CD4-positive, alpha-beta T cell treated with Interleukin-10 for 1 hour (primary cell): ENCODE measurements at places on chromosomes 12 and 14.

- DNase-seq, result no peak
Observed at GRCh38 chr12:38156497-38157245, 159.9 kb upstream of the ALG10B start.

GRCh38 chr14:67395876-67396189, 16.1 kb downstream of the PLEK2 start:
- no peak for DNase-seq

- DNase-seq, result no peak
Observed at GRCh38 chr12:14665354-14666348, 30.7 kb downstream of the GUCY2C start.

GRCh38 chr12:92132288-92132687, 13.4 kb downstream of the BTG1 start:
- peak; percentile 66 for DNase-seq

- no peak for DNase-seq
Observed at GRCh38 chr14:33946679-33947476, 4.0 kb downstream of the EGLN3 start.

DNA sequence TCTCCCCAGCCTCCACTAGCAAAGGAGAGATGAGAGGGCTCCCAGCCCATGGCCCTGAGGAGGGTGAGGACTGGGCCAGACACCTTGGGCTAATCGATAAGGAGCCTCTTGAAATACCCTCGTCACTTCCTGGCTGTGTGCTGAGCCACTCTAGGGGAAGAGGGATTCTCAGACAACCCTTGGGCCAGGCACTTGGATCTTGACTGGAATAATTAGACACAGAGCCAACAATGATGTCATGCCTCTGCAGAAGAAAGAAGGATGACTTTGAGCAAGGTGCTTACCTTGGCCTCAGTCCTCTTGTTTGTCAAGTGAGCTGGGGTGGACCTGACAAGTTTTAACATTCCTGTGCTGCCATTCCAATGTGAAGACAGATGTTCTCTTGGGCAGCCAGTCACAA, 83.1 kb downstream of the LRRC74A start:
- DNase-seq, result no peak

DNA sequence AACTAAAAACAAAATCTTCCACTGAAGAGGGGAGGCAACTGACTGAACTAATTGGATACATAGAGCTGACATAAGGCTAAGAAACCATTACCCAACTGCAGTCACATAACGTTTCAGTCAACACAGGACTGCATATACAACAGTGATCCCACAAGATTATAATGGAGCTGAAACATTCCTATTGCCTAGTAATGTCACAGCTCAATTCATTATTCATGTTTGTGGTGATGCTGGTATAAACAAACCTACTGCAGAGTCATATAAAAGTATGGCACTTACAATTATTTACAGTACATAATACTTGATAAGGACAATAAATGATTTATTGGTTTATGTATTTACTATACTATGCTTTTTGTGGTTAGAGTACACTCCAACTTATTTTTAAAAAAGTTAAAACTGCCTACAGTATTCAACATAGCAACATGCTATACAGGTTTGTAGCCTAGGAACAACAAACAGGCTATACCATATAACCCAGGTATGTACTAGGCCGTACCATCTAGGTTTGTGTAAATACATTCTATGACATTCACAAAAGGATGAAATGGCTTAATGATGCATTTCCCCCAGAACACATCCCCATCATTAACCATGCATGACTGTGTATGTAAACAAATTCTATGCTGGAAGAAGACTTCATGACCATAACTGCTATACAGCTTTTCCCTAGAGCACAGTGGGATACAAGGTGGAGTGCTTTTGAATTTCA, 4.3 kb downstream of the NAP1L1 start:
- DNase-seq, result no peak

DNA sequence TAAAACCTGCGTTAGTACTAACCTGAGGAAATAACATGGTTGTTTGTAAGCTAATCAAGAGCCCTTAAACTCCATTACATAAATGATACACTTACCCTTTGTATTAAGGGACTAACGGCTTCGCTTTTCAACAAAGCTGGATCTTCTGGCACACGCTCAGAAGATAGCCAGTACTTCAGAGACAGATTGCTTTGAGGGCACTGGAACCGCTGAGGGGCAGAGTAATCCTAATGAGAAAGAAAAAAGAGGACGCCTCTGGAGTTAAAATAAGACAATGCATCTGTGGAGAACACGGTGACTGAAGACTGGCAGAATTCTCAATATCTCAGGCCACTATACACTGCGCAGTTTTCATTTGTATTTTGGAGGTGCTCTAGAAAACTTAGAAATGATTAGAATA, 1.5 kb upstream of the KTN1 start:
- DNase-seq, result no peak

DNA sequence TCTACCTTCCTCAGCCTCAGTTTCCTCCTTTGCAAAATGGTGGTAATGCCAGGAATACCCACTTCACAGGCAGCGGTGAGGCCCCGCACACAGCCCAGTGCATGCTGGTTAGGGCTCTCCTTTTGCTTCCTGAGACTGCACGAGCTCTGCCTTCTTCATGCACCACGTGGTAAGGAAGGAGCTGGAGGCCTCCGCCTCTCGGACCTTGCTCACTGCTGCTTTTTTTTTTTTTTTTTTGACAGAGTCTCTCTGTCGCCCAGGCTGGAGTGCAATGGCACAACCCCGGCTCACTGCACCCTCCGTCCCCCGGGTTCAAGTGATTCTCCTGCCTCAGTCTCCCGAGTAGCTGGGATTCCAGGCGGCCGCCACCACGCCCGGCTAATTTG, 18.1 kb downstream of the TAMALIN start:
- DNase-seq, result peak; percentile 66

- no peak for DNase-seq
Observed at GRCh38 chr14:35576260-35576659, 42.3 kb downstream of the INSM2 start.

- DNase-seq, result no peak
Observed at GRCh38 chr14:59254911-59255545, 66.6 kb downstream of the DAAM1 start.

DNA sequence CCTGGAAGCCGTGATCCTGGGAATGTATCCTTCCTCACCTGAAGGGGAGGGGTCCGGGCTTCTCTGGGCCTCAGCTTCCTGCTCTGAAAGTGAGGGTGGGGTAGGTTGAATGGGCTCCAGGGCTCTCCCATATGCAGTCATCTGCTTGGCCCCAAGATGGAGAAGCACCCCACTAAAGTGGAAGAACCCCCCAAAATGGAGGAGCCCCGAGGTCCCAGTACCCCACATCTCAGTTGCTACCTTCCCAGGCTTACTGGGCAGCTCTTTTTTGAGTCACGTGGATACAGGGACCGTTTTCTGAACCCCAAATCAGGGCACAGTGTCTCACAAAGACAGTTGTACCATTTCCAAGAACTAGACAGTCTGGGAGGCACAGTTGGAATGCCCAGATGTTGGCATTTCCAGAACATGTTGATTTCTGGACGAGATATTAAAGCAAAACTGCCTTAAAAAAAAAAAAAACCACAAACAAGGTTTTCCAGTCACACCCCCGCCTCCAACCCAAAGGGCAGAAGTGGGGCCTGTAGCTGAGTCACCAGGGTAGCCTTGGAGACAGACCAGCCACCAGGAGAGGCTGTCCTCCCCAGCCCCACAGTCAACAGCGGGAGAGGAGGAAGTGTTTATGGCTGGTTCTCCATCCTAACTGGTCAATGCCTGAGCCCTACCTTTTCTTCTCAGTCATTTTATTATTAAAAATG, 12.1 kb downstream of the VASH1 start:
- peak; percentile 24 for DNase-seq

DNA sequence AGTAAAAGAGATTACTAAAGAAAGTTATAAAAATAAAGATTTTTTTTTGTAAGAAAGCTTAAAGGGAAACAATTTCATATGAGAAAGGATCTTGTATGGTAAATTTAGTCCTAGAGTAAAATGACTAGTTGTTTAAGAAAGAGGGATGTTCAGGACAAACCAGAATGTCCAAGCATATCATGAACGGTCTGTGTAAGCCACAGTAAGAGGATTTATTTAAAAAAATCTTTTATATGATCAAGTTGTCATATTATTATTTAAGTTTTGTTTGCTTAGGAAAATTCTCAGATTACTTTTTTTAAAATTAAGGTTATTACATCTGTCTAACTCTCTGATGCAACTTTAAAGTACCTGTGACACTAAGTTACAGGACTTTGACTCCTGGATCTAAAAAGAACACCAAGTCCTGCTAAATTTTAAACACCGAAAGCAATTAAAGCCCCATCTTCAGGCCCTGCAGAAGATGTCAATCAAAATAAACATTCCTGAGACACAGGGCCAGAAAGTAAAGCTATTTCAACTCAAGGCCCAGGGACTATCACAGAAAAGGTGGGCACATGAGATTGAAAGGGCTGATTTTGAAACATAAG, 17.3 kb upstream of the CCDC196 start:
- DNase-seq, result no peak

GRCh38 chr12:124020514-124020949, 47.5 kb downstream of the ZNF664 start:
- no peak for DNase-seq

DNA sequence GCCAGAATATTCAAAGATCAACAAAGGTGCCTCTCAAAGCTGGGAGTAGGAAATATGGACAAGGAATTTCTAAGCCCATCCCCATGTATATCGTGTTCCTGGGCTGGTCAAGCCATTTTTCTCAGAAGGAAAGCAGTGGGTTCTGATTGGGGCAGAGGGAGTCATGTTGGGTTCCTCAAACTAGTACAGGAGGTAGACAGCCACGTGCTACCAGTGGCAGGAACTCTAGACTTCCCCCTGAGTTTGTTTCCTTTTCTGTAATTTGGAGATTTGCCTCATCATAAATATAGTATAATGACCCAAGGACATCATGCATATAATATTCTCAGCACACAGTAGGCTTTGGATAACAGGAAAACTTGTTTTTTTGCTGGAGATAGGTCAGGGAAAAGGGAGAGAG, 16.4 kb upstream of the PLEKHH1 start:
- DNase-seq, result no peak

GRCh38 chr14:64186231-64187129, 107.7 kb downstream of the ESR2 start:
- DNase-seq, result no peak

- DNase-seq, result no peak
Observed at GRCh38 chr12:25102402-25102801, 92.6 kb downstream of the DNAI7 start.

DNA sequence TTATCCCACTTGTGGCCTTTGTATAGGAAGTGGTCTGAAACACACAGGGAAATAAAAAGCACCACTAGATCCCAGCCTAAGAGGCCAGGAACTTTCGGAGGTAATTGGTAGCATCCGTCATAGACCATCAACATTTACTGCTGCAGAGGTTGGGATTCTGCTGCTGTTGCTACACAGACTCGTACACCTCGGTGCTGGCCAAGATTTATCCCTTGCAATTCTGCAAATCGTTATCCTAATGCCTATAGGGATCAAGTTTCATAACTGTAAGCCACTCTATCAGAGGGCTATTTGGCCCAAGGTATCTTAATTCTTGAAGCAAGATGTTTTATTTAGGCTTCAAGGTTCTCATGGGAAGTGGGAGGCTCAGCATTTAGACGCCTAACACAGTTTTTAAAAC, 913.6 kb downstream of the GALC start:
- DNase-seq, result no peak

GRCh38 chr12:69274861-69275260, 35.5 kb downstream of the CPSF6 start:
- DNase-seq, result no peak

- peak; percentile 37 for DNase-seq
Observed at GRCh38 chr14:55107766-55108554, 21.1 kb upstream of the LGALS3 start.

GRCh38 chr12:77120156-77121085, 55.1 kb upstream of the E2F7 start:
- no peak for DNase-seq

DNA sequence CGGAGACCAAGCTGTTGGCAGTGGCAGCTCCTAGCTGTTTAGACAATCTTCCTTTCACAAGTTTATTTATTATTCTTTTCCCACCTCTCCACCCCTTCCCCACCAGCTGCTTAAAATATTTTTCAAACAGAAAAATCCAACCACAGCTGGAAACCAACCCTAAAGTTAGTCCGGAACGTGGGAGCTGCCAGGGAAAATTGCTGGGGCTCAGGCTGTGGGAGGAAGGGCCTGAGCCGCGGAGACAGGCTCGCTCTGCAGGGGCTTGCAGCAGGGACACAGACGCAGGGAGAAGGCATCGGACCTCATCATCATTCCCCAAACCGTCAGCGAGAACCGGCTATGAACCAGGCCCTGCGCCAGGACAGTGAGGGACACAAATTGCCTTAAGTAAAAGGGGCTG, 16.1 kb upstream of the TMEM106C start:
- no peak for DNase-seq

DNA sequence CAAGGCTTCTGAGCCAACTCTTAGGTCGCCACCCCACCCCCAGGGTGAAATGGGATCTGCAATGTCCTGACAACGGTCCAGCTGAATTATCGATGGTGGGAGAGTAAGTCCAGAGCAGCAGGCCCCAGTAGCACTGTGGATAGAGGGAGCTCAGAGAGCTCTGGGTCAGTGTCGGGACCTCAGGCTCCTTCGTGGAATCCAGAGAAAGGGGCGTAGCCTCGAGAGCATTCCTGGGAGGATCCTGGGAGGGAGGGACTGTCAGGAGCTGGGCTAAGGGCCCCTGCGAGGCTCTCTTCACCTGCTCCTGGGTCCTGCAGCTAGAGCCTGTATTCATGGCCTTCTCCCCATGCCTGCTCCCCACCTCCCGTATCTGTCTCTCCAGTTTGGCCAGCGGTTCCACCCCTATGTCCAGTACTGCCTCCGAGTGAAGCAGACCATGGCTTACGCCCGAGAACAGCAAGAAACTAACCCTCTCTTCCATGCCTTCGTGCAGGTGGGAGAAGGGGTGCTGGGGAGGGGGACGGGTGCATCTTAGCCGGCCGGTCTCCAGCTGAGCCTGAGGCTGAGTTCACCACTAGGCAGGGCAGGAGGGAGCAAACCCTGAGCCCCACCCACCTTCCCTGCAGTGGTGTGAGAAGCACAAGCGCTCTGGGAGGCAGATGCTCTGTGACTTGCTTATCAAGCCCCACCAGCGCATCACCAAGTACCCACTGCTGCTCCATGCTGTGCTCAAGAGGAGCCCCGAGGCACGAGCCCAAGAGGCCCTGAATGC, 6.6 kb downstream of the PLEKHG6 start:
- no peak for DNase-seq

GRCh38 chr12:50825372-50825838, 17.3 kb upstream of the TMPRSS12 start:
- peak; percentile 63 for DNase-seq

- DNase-seq, result peak; percentile 85
Observed at GRCh38 chr12:9761419-9761781, 699 bp upstream of the CD69 start.

GRCh38 chr12:116535241-116535640, 23.9 kb upstream of the MAP1LC3B2 start:
- DNase-seq, result no peak
